Stimulated activated CD4-positive, alpha-beta T cell treated with anti-CD3 and anti-CD28 coated beads, Interleukin-1b, Interleukin-23, amount 100 ng/mL, for 1 hour (primary cell): ENCODE measurements at places on chromosomes 16 and 17.

DNA sequence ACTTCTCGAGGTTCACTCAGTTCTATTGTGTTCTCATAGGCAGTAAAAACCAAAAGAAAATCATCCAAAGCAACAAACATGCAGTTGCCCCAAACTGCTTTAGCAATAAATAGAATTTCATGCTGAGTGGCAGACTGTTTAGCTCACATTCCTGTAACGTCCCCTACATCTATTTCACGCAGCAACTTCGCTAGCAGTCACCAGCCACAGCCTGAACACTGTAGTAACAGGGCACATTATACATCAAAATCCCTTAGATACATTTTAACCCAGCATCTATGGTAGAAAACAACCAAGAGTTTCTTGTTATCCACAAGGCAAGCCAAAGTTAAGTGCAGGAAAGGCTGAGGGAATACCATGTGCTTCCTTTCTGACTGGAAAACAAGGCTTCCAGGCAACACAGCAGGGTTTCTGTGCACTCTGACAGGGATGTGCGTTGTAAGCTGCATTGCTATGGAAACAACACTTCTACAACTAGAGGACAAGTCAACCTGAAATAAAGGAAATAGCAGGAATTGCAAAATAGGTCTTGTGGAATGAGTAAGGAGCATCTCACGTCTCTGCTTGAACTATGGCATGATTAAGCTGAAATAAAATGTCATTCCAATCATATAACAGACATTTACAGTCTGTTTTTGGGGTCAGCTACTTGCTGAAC is 55.4 kb downstream of the CFDP1 start:
- DNase-seq = no peak

DNA sequence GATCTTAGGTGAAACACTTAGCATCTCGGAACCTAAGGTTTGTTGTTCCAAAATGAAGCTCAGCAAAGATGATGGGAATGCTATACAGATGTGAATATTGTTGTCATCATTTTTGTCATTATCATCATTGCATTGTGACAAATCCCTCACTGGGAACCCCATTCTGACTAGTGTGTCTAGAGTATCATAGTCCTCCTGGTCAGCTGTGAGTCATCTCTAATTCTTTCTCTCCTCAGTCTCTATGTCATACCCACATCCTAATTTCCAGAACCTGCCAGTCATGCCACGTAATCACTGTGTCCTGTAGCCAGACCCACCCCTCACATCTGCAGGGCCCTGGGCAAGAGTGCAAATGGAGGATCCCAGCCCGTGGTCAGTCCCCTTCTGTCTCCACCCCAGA is 60.5 kb upstream of the CLEC3A start:
- no peak for DNase-seq

GRCh38 chr17:43170140-43170765 is 761 bp upstream of the NBR1 start:
- DNase-seq = peak; percentile 68

DNA sequence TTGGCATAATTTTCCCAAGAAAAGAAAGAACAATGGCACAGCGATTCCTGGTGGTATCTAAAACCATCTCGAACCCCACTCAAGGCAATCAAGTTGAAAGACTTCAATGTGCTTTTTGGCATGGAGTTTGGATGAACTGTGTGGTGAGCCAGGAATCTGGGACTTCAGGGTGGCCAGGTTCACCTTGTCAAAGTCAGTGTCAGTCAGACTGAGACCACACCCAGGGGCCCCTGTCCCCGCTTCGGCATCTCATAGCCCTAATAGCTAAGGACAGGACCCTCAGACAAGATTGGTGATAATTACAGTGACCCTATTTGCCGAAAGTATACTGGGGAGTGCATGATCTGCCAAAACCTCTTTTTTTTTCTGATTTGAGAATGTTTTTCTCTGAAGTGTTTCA is 25.8 kb downstream of the WFDC1 start:
- no peak for DNase-seq

- DNase-seq = no peak
Measured at GRCh38 chr16:57104706-57105105, 12.3 kb downstream of the CPNE2 start.

DNA sequence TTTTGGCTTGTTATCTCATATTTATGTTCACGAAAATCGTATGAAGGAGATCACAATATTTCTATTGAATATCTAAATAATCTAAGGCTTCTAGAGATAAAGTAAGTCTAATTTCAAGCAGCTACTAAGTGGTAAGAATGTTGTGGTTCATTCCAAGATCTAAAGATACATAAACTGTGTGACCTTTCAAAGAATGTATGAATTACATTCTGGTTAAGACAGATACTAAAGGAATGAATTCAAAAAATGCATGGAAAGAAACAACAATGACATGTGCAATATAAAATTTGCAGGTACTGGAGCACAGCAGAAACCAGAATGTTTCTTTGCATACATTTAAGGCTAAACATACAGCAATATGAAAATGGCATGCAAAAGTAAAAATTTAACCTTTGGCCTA is 1214.6 kb downstream of the CDH8 start:
- DNase-seq = no peak

- peak; percentile 72 for DNase-seq
Measured at GRCh38 chr17:32006957-32007462, at the start of gene LRRC37B. LRRC37B (plus strand) TSS chr17:32007383; CDS start chr17:32021393, 14,010 bp downstream.

DNA sequence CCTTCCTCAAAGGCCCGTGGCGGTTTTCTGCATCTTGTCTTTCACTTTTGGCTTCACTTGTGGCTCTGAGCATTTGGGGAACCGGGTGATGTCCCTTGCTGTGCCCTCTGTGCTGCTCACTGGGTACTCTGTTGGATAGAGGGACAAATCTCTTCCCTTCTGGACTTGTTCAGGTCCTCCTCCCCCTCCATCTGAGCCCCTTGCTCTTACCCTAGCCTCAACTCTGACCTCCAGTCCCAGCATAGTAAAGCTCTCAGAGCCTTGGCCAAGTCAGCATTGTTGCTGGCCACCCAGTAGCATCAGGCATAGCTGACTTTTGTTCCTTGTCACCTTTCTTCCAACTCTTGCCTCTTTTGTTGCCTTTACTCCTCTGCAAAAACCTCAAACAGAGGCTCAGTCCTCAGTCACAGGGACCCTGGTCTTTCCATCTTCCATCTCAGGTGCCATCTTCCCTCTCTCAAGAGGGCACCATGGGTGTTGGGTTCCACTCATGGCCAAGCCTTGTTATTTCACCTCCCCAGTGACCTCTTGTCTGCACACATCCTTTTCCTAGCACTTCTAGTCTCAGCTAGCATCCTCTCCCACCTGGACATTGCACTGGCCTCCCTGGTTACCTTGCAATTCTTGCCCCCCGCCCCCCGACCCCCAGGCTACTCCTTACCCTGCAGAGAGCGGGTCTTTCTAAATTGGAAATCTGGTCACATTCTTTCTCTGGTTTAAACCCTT is 393 bp upstream of the PSMB10 start:
- DNase-seq = no peak

- no peak for DNase-seq
Measured at GRCh38 chr17:50491505-50491904, 12.8 kb downstream of the RSAD1 start.

GRCh38 chr17:6304894-6305612 is 129.9 kb downstream of the AIPL1 start:
- no peak for DNase-seq

GRCh38 chr17:59310263-59310920 is 21.1 kb upstream of the YPEL2 start:
- DNase-seq = no peak

- DNase-seq = no peak
Measured at GRCh38 chr17:1712271-1712670, 2.1 kb upstream of the TLCD2 start.

DNA sequence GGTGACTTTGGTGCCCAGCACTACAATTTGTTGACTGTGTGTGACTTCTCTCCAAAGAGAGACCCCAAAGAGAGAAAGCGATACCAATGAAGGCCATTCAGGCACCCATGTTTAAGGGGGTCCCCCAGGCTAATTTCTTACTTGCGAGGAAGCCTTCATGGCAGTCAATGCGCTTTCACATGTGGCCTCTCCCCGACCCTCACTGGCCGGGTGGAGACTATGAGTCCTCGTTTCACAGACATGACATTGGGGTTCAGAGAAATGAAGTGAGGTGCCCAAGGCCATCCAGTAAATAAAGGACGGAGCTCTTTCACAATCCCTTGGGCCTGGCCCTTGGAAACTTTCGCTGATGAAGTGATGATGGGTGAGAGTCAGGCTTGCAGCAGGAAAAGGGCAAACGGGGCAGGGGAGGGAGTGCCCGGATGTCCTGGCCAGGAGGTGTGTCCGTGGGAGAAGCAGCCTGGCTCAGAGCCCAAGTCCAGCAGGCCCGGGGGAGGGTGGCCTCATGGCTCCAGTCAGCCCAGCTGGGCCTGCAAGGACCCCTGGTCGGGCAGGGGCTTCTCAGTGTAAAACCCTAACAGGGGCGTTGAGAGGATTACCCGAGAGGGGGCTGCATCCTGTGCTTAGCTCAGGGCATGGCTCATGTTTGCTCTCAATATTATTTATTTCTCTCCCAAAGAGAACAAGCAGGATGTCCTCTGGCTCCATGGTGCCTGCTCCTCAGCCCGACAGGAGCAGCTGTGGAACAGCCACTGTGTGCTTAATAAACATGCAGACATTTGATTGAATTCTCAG is 14.7 kb downstream of the TBX2 start:
- DNase-seq = no peak

GRCh38 chr17:20008242-20009051 is 712 bp upstream of the SPECC1 start:
- no peak for DNase-seq

GRCh38 chr16:85917959-85918358 is 19.0 kb downstream of the IRF8 start:
- no peak for DNase-seq

GRCh38 chr17:2705263-2705662 is 6.3 kb downstream of the CLUH start:
- DNase-seq = no peak

DNA sequence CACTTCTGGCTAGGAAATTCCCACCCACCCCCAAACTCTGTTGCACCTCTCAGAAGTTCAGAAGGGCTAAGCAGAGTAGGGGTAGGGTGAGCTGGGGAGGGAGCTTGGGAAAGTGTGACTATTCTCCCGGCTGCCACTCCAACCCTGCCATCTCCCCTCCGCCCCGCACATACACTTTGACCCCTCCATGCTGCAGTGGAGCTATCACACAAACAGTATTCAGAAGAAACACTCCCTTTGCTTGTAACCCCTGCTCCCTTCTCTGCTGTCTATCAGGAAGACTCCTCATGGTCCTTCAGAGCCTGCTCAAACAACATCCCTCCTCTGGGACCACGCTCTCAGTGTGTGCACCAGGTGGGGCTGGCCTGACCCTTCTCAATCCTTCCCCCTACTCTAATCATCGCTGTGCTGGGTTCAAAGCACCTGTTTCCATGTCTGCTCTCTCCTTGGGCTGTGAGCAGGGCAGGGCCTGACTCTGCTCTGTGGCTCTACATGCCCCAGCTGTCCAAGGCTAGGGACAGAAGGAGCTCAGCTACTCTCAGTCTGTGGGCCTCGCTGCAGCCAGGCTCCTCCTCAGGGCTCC is 8.6 kb downstream of the SLC13A5 start:
- DNase-seq = no peak

GRCh38 chr16:78431004-78431670 is 331.7 kb downstream of the WWOX start:
- no peak for DNase-seq

- DNase-seq = no peak
Measured at GRCh38 chr17:60164697-60165096, 14.9 kb downstream of the CA4 start.

DNA sequence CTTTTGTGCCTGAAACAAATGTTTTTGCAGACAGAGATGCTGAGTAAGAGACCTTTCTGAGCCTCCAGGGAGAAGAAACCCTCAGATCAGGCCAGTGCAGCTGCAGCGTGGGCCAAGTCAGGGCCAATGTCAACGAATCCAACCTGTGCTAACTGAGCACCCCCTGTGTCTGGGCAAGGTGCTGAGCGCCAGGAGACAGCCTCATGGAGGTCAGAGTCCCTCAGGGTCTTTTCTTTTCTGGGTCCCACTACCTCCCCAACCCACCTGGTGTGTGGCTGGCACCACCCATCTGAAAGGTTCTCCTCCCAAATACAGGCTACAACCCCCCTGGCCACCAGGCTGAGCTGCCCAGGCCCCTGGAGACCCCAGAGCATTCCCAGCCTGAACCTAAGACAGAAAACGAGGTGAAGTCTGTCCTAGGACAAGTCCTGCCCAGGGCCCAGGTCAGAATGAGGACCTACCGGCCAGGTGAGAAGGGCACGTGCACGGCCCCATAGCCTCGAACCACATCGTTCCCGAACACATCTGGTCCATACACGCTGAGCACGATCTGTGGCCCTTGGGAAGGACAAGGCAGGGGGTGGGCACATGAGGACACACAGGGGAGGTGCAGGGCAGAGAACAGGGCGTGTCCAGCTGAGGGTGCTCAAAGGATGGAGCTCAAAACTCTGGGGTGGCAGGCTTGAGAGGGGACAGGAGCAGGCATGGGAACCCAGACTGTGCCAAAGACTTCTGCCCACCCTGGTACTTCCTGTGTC is 15.0 kb downstream of the B9D1 start:
- no peak for DNase-seq

- DNase-seq = no peak
Measured at GRCh38 chr17:49969134-49969759, at the start of gene DLX4. DLX4 (plus strand) TSS chr17:49969190; CDS start chr17:49969469, 279 bp downstream.

DNA sequence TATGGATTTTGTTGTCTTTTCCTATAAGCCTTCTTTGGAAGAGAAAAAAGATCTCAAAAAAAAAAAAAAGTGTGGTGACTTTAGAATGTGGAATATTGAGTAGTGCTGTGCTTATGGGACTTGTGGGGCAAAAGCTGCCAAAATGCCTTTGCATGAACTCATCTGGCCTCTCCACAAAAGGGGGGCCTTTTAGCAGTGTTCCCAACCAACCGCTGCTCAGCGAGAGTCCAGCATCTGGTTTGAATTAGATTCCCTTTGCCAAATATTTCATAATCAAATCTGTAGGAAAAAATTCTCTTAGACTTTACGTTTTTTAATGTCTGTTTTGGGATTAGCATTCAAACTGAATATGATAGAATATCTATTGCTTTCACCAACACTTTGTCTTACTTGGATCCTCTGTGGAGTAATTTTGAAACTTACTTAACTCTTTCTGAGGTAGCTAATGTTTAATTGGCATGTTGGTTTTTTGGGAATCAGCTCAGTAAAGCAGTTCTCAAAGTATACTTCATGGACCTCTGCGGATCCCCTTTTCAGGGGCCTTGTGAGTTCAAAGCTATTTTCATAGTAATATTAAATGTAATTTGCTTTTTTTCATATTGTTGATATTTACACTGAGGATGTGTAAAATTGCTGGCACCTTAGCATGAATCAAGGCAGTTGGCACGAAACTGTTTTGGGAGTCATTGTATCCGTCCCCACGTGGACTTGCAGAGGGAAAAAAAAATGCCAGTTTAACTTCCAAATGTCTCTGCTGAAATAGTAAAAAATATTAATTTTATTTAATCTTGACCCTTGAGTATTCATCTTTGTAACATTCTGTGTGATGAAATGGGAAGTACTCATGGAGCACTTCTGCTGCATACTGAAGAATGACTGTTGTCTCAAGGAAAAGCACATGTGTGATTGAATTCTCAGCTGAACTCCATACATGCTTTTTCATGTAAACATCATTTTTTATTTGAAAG is 34.7 kb upstream of the VPS4A start:
- DNase-seq = no peak

- no peak for DNase-seq
Measured at GRCh38 chr16:28863929-28864793, 518 bp downstream of the SH2B1 start.
